ENCODE measurements at places on chromosomes 2 and 18. TPM values are rescaled to one million over a fixed set of nuclear protein-coding genes. Genes with fewer than 3 reads are reported as not detected.

Gene COL6A3
- total RNA-seq = 113 TPM

Gene REG3A
- total RNA-seq = not detected

Gene SULT1C4
- 24.0 TPM for total RNA-seq

Gene CELF4
- 1.6 TPM for total RNA-seq

Gene FER1L5
- 0.23 TPM for total RNA-seq

Gene UGT1A3
- total RNA-seq = not detected

DNA sequence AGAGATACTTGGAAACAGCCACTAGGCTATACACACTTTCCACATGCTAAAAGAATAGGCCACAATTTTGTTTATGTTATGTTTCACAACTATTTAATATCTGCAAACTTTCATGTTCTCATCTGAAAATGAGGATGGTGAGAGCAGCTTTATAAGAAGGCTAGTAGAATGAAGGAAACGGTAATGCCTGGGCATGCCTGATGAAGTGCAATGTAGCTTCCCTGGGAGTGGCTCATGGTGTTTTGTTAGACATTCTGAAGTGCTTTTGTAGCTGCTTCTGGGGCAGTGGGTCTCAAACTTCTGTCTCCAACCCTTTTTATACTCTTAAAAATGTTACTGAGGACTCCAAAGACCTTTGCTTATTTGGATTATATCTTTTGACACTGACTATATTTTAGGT, 193.3 kb upstream of the VWC2L start:
- H3K36me3 ChIP-seq = no peaks in the 10 kb centered on the region
- H3K27me3 ChIP-seq = no peaks in the 10 kb centered on the region
- no peaks in the 10 kb centered on the region for H3K4me1 ChIP-seq
- no peak for DNase-seq
- no peak overlapping the region for H3K27ac ChIP-seq

GRCh38 chr18:55623626-55624025, 35.6 kb upstream of the TCF4 start:
- H3K4me1 ChIP-seq = no peaks in the 10 kb centered on the region
- no peak overlapping the region for H3K4me3 ChIP-seq
- H3K27me3 ChIP-seq = no peaks in the 10 kb centered on the region
- H3K27ac ChIP-seq = no peak overlapping the region

DNA sequence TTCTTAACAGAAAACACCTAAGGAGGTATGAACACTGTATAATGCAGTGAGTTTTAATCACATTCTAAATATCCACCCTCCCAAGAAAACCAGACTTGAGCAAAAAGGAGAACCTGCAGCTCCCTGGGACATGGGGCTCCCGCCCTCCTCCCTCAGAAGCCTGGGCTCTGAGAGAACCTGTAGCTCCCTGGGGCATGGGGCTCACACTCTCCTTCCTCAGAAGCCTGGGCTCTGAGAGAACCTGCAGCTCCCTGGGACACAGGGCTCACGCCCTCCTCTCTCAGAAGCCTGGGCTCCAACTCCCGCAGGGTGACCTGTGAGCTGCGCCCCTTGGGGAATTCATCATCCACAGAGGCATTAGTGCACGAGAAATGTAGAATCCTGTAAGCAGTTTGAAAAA, 222.9 kb downstream of the SNTG2 start:
- no peak for DNase-seq
- H3K27me3 ChIP-seq = no peaks in the 10 kb centered on the region
- H3K27ac ChIP-seq = no peak overlapping the region
- H3K4me1 ChIP-seq = no peaks in the 10 kb centered on the region
- no peak overlapping the region for H3K4me3 ChIP-seq

- no peak overlapping the region for H3K27ac ChIP-seq
- no peak overlapping the region for H3K4me3 ChIP-seq
- no peak for DNase-seq
- no peaks in the 10 kb centered on the region for H3K36me3 ChIP-seq
Observed at GRCh38 chr2:29691391-29691950, 229.9 kb downstream of the ALK start.

GRCh38 chr2:171342067-171342413, 91.8 kb downstream of the METTL8 start:
- no peaks in the 10 kb centered on the region for H3K36me3 ChIP-seq
- no peak overlapping the region for H3K27ac ChIP-seq
- no peaks in the 10 kb centered on the region for H3K4me1 ChIP-seq
- H3K4me3 ChIP-seq = no peak overlapping the region

- H3K4me1 ChIP-seq = no peaks in the 10 kb centered on the region
- no peak overlapping the region for H3K4me3 ChIP-seq
- no peaks in the 10 kb centered on the region for H3K27me3 ChIP-seq
- no peak for DNase-seq
- H3K27ac ChIP-seq = no peak overlapping the region
- H3K36me3 ChIP-seq = no peaks in the 10 kb centered on the region
Observed at GRCh38 chr2:28382755-28383154, 9.9 kb upstream of the FOSL2 start.

- no peak overlapping the region for H3K4me3 ChIP-seq
- H3K4me1 ChIP-seq = no peaks in the 10 kb centered on the region
- DNase-seq = no peak
- no peak overlapping the region for H3K27ac ChIP-seq
Observed at GRCh38 chr2:60302377-60303126, 250.9 kb downstream of the BCL11A start.

GRCh38 chr2:195009202-195009601, 647.8 kb upstream of the SLC39A10 start:
- no peak overlapping the region for H3K27ac ChIP-seq
- DNase-seq = no peak
- no peak overlapping the region for H3K4me3 ChIP-seq
- no peaks in the 10 kb centered on the region for H3K36me3 ChIP-seq
- H3K4me1 ChIP-seq = no peaks in the 10 kb centered on the region

- no peak overlapping the region for H3K4me3 ChIP-seq
- no peak overlapping the region for H3K27ac ChIP-seq
- no peaks in the 10 kb centered on the region for H3K4me1 ChIP-seq
- no peak for DNase-seq
Observed at GRCh38 chr2:71713581-71714580, 260.5 kb downstream of the DYSF start.

DNA sequence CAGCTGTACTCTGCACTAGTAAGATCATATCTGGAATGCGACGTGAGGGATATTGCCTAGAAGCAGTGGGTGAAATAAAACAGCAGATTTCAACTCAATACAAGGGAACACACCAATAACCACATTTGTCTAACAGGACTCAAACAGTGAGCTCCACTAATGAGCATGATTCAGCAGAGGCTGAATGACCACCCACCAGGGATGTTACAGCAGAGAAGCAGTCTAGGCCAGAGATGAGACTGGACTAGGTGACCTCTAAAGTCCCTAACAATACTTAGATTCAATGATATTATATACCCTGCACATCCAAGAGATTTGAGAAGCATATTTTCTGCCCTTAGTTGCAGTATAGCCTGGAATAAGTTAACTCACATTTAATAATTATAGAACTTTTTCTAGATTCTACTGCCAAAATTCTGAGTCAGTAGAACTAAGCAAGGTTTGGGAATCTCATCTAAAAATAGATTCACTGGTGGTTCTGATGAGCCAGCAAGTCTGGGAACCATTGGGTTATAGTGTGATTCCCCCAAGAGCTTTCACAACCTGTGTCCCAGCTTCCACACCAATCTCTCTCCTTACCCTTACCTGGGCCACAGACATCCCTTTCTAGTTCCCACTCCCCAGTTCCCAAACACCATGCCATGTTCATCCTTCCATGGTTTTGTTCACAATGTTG, 6.3 kb downstream of the THOC1 start:
- peaks cover 1% of the 10 kb centered on the region for H3K4me1 ChIP-seq
- no peaks in the 10 kb centered on the region for H3K27me3 ChIP-seq
- H3K36me3 ChIP-seq = no peaks in the 10 kb centered on the region
- no peak overlapping the region for H3K27ac ChIP-seq
